Activated CD4-positive, alpha-beta memory T cell treated with anti-CD3 and anti-CD28 coated beads, Interleukin-2, amount 10 ng/mL, durations not matched to agents 7 days and 5 days (primary cell): ENCODE measurements at places on chromosomes 1 and 21. TPM values are rescaled to one million over a fixed set of nuclear protein-coding genes. Genes with fewer than 3 reads are reported as not detected.

S100B gene
- not detected for total RNA-seq

KRTAP10-4 gene
- not detected for total RNA-seq

KCNA3 gene
- 86.2 TPM for total RNA-seq

MMEL1 gene
- 1.5 TPM for total RNA-seq

MROH9 gene
- total RNA-seq = not detected

CYP4X1 gene
- total RNA-seq = not detected

FCER1A gene
- not detected for total RNA-seq

LAD1 gene
- total RNA-seq = not detected

BTG2 gene
- total RNA-seq = 116 TPM

RPTN gene
- total RNA-seq = not detected

MAPKAPK2 gene
- total RNA-seq = 95.2 TPM

ZNF670 gene
- 1.4 TPM for total RNA-seq

KRTAP13-1 gene
- not detected for total RNA-seq

HLX gene
- total RNA-seq = 0.20 TPM

SERTAD4 gene
- total RNA-seq = not detected

SYPL2 gene
- total RNA-seq = not detected

FCAMR gene
- total RNA-seq = not detected

CLCA1 gene
- not detected for total RNA-seq

PGBD2 gene
- total RNA-seq = 6.3 TPM

LCE3E gene
- not detected for total RNA-seq

PRAMEF26 gene
- not detected for total RNA-seq

CLDN17 gene
- not detected for total RNA-seq

SPRR4 gene
- total RNA-seq = not detected

SAMSN1 gene
- total RNA-seq = 87.1 TPM

LCE2B gene
- not detected for total RNA-seq

S100A11 gene
- total RNA-seq = 539 TPM

BARHL2 gene
- not detected for total RNA-seq

ARHGEF2 gene
- 159 TPM for total RNA-seq
